ENCODE measurements at places on chromosomes 2 and 18.

DNA sequence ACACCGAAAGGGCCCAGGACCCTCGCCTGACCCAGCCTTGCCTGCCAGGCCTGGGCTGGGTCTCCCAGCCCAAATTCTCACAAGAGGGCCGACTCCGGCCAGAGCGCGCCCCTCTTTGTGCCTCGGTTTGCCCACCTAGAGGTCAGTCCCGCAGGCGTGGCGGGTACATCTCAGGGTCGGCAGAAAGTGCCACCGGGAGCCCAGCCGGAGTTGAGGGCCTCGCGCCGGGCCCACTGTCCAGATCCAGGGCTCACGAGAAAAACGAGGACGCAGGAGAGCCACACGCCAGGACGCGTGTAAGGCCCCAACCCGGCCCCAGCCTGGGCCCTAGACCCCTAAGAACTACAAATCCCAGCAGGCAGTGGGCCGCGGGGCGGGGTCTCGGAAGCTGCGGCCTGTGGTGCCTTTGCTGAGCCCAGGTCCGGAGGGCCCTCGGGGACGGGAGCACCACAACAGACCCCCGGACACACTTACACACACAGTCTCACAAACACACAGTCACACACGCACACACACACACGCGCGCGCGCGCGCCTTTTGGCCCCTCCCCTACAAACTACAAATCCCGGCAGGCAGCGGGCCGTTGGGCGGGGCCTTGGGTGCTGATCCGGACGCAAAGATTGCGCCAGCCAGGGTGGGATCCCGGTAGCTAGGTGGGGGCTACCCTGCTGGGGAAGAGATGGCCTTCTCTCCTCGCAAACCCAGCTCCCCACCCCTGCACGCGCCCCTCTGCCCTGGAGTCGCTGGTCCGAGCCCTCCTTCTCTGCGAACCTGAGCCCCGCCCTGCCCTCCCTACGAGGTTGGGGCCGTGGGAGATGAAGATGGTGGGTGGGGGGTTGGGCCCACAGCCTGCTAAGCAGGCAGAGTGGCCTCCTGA is at the start of gene SH2D6:
Gene SH2D6, plus strand, starts transcription at position 583 of the 877 bp plus-strand sequence. CDS start 10,752 bp downstream, outside the sequence.
- H3K27ac ChIP-seq = peak within 1 kb of the TSS; percentile 76
- DNase-seq = peak; percentile 96
- H3K4me3 ChIP-seq = peak within 1 kb of the TSS; percentile 80
- no peaks in the 10 kb centered on the region for H3K36me3 ChIP-seq
- no peaks in the 10 kb centered on the region for H3K27me3 ChIP-seq

- H3K27me3 ChIP-seq = no peaks in the 10 kb centered on the region
- H3K27ac ChIP-seq = no peak overlapping the region
- peaks cover 3% of the 10 kb centered on the region for H3K4me1 ChIP-seq
- DNase-seq = no peak
- H3K4me3 ChIP-seq = no peak overlapping the region
- no peaks in the 10 kb centered on the region for H3K36me3 ChIP-seq
Observed at GRCh38 chr2:207506426-207506825, 23.3 kb upstream of the CREB1 start.

DNA sequence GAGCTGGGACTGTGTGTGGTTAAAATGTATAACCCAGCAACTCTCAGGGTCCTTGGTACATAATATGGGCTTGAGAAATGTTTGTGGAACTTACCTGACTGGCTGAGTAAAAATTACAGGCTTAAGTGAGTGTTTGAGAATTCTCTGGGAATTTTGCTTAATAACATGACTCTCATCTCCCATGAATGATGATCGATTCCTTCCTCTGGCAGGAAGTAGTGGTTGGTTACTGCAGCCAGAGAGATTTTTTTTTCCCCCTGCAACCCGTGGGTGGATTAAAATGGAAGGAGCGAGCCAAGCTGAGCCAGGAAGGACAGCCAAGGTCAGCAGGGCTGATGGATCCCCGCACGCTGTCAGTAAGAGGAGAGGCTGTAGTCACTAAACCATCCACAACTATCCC is 40.6 kb upstream of the RFX8 start:
- no peaks in the 10 kb centered on the region for H3K4me1 ChIP-seq
- no peaks in the 10 kb centered on the region for H3K27me3 ChIP-seq
- DNase-seq = no peak
- no peak overlapping the region for H3K27ac ChIP-seq
- H3K4me3 ChIP-seq = no peak overlapping the region
- H3K36me3 ChIP-seq = no peaks in the 10 kb centered on the region

GRCh38 chr2:46885376-46885775 is 30.2 kb downstream of the MCFD2 start:
- H3K27me3 ChIP-seq = no peaks in the 10 kb centered on the region
- no peak for DNase-seq
- H3K27ac ChIP-seq = no peak overlapping the region
- no peaks in the 10 kb centered on the region for H3K36me3 ChIP-seq
- H3K4me1 ChIP-seq = no peaks in the 10 kb centered on the region

- peaks cover 14% of the 10 kb centered on the region for H3K36me3 ChIP-seq
- peaks cover 9% of the 10 kb centered on the region for H3K4me1 ChIP-seq
- H3K27ac ChIP-seq = no peak overlapping the region
- peak; percentile 62 for DNase-seq
- peak overlapping the region; percentile 93 for H3K4me3 ChIP-seq
Observed at GRCh38 chr2:240584486-240585031, 2.0 kb upstream of the CAPN10 start.

GRCh38 chr2:88342749-88343148 is 109.7 kb downstream of the FOXI3 start:
- no peaks in the 10 kb centered on the region for H3K36me3 ChIP-seq
- H3K4me3 ChIP-seq = no peak overlapping the region
- peaks cover 22% of the 10 kb centered on the region for H3K27me3 ChIP-seq
- no peak overlapping the region for H3K27ac ChIP-seq
- peaks cover 4% of the 10 kb centered on the region for H3K4me1 ChIP-seq

DNA sequence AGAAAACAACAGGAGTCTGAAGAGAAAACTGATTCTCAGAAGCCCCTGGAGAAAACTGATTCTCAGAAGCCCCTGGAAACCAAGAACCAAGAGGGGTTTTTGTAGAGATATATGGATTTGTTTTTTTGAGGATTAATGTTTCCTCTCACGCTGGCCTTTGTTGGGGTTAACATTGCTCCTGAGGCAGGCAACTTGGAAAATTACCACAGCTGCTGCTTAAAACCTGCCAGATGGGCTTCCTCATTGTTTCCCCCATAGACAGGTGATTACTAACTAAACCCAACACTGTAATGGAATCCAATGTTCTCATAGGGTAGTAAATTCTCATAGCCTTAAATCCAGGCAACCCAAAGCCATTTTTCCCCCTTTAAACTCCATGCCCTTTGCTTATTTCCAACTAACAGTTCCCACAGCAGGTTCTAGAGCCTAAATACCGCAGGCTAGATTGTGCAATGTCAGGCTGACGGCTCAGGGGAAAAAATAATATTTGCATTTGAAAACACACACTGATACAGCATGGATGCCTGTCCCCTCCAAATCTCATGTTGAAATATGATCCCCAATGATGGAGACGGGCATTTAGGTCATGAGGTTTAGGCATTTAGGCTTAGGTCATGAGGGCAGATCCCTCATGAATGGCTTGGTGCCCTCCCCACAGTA is 272.3 kb upstream of the PKDCC start:
- H3K4me3 ChIP-seq = no peak overlapping the region
- H3K36me3 ChIP-seq = no peaks in the 10 kb centered on the region
- H3K27ac ChIP-seq = no peak overlapping the region
- no peaks in the 10 kb centered on the region for H3K27me3 ChIP-seq

- H3K4me3 ChIP-seq = no peak overlapping the region
- H3K4me1 ChIP-seq = no peaks in the 10 kb centered on the region
- H3K27me3 ChIP-seq = peaks cover 11% of the 10 kb centered on the region
- no peaks in the 10 kb centered on the region for H3K36me3 ChIP-seq
- DNase-seq = peak; percentile 92
Observed at GRCh38 chr2:121095257-121096080, 189.5 kb downstream of the TFCP2L1 start.

GRCh38 chr2:133680343-133681049 is 112.2 kb upstream of the NCKAP5 start:
- no peak for DNase-seq
- H3K4me1 ChIP-seq = no peaks in the 10 kb centered on the region
- H3K36me3 ChIP-seq = no peaks in the 10 kb centered on the region
- no peak overlapping the region for H3K4me3 ChIP-seq
- H3K27ac ChIP-seq = no peak overlapping the region

GRCh38 chr2:75310876-75311275 is 111.6 kb upstream of the TACR1 start:
- H3K27ac ChIP-seq = no peak overlapping the region
- no peaks in the 10 kb centered on the region for H3K36me3 ChIP-seq
- no peak for DNase-seq
- H3K27me3 ChIP-seq = no peaks in the 10 kb centered on the region

All from endodermal cell (in vitro differentiated cells).